ENCODE measurements at places on chromosomes 1 and 21.

DNA sequence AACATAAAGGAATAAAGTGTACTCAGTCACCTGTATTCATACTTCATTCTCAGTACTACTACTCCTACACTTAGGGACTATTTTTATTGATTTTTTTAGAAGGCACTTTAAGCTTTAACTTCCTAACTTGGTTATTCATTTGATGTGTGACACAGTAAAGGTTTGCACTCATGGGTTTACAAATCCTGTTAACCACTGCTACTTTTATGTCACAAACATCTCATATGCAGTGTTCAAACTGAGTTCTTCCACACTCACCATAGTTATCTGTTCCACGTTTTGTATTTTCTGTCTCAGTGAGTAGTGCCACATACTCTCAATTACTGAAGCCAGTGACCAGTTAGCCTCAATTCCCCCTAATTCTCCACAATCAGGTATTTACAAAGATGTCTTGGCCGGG, 33.2 kb downstream of the RCOR3 start:
- DNase-seq = no peak

- no peak for DNase-seq
Measured at GRCh38 chr21:45228656-45229240, 58.9 kb downstream of the POFUT2 start.

DNA sequence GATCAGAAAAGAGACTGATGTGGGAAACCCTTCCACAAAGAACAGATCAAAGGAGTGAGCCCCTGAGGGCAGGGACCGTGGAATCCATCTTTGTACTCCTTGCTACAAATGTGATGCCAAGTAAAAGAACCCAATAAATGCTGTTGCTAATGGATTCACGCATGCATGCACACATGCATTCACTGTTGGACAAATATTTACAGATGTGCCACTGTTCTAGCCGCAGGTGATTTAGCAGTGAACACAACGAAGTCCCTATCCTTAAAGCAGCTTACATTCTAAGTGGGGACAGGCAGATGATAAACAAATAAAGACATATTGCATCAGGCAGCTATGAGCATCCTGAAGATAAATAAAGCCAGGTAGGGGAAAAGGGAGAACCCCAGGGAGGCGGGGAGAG, 67.8 kb downstream of the ITPKB start:
- no peak for DNase-seq

DNA sequence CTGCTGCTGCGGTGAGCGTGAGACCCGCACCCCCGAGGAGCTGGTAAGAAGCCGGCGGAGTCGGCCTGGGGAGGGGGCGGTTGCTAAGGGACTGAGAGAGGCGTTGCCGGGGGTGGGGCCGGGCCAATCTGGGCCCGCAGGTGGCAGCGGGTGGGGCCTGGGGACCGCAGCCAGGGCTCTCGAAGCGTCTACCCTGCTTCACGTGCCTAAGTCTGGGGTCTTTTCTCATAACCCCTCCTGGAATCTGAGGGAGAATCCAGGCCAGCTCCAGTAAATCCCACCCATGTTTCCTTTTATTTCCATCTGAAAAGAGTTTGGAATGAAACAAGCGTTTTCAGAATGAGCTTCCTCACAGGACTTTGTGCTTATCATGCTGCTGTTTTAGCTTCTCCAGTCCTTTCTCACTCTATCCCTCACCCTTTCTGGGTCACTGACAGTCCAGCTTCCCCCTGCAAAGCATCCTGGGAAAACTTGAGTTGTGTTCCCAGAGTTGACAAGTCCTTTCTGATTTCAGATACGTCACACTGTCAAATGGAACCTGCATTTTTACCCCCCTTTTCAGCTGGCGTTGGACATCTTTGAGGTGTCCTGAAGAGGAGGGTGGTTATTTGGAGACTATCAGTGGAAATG, 431 bp downstream of the CLCN6 start:
- DNase-seq = no peak

DNA sequence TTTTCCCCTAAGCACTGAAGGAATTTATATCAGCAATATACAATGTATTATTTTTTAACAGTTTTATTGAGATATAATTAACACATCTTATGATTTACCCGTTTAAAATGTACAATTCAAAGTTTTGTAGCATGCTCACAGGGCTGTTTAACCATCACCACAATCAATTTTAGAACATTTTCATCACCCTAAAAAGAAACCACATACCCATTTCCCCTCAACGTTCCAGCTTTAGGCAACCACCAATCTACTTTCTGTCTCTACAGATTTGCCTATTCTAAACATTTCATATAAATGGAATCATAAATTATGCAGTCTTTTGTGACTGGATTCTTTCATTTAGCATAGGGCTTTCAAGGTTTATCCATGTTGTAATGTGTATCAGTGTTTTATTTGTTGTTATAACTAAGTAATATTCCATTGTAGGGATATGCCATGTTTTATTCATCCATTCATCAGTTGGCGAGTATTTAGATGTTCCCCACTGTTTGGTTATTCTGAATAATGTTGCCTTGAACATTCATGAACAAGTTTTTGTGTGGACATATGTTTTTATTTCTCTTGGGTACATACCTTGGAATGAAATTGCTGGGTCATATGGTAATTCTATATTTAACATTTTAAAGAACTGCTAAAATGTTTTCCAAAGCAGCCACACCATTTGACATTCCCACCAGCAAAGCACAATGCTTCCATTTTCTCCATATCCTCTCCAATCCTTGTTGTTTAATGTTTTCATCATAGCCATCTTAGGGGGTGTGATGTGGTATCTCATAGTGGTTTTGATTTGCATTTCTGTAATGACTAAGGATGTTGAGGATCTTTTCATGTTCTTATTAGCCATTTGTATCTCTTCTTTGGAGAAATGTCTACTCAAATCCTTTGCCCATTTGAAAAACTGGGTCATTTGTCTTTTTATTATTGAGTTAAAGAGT, 188.5 kb downstream of the TM2D1 start:
- DNase-seq = no peak

- DNase-seq = no peak
Measured at GRCh38 chr1:182687361-182687760, 3.0 kb upstream of the RGS8 start.

DNA sequence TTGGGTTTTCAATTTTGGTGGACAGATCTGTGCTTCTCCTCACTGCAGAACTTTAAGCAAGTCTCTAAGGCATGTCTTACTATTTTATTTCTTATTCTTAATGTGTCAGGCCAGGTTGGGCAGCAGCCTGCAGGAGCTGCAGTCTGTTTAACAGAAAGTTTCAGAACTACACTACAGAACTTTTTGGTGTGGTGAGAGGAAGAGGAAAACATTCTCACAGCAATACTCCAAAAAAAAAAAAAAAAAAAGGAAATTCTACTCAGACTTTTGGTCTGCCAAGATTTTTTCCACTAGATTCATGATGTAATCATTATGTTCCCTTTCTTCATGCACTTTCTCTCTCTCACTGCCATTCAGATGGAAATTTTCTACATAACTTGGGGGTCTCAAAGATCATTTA, 255.2 kb downstream of the COL11A1 start:
- no peak for DNase-seq

GRCh38 chr21:24224422-24224821, 1382.9 kb downstream of the MRPL39 start:
- DNase-seq = no peak

DNA sequence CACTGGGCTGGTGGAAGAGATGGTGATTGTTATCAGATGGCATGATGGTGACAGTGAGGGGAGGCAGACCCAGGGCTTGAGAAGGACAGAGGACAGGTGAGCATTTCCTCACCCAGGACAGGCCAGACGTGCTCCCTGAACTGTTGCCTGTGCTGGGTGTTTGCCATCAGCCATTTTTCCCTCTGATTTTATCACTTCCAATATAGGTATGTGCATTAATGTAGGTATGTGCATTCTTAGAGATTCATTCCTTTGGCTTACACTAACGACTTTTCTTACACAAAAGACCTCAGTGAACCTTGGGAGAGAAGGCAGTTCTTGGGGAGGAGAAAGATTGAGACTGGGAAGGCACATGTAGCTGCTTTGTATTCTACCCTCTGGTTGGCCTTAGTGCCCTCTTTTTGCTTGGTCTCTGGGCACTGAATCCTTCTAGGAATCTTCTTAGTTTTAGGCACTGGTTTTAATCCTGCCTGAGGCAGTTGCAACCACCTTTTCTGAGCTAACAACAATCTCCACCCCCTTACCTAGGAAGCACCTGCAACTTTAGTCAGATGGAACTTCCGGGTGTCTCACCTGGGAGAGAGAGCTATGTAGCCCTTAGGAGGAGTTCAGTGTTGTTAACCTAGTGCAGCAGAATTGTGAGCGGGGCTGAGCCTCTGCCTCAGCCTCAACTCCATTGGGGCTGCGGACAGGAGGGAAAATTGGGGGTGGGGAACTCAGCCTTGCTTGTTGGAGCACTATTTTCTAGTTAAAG, 30.9 kb downstream of the C1orf116 start:
- no peak for DNase-seq

All from dorsolateral prefrontal cortex (tissue), 122 donors.